Activated T-helper 1 cell treated with anti-CD3 and anti-CD28 coated beads, Interleukin-2, amount 50 U/mL, for 16 hours (primary cell): ENCODE measurements at places on chromosomes 1 and 21.

DNA sequence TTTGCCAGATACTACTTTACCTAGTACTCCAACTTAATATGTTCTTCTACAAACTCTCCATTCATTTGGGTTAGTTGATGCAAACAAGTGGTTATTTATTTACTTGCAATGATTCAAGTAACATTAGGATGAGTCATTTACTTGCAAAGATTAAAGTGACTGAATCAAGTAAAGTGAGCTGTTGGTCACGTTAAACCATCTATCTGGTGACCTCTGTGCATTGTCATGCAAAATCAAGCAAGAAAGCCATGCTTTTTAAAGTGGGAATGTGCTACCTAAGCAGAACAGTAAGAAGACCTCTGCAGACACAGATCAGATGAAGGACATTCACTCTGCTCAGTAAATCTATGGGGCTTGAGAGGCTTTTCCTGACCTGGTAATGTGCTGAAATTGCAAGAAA, 254.7 kb downstream of the LRRIQ3 start:
- no peak for DNase-seq

- DNase-seq = no peak
These were observed 62.8 kb downstream of the PIK3CD start for GRCh38 chr1:9714257-9714718.

- no peak for DNase-seq
These were observed 2.2 kb upstream of the BCL9 start for GRCh38 chr1:147539122-147539575.

DNA sequence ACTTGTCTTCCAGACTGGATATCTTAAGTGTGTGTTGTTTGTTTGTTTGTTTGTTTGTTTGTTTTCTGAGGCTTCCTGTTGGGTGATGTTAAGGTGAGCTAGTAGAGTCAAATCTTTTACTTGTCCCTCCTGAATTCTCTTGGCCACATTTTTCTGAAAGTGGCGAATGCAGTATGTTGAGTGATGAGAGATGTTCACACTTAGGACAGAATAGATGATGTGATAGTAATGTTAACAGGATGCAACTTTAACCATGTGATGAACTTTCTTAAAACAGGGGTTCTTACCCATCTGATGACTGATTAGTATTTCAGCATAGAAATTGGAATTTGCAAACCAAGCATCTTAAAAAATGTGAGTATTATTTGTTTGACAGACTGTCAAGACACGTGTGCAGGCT, 40.2 kb downstream of the LMO4 start:
- DNase-seq = no peak

GRCh38 chr1:68141071-68142021, 90.9 kb upstream of the DIRAS3 start:
- DNase-seq = no peak

DNA sequence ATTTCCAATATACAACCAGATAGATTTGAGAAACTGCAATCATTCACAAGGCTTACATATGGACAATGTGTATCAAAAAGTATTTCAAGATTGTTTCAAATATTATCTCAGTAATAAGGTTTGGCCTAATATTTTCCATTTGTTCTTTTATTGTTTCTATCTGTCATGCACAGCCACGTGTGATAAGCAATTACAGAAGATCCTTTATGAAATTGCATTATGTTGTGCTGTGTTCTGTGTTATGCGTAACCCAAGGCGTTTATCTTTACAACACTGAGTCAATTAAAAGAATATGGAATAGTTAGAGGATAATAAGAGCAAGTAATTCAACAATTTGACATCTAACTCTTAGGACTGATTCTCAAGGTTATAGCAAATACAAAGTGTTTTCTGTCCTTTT, 1009.3 kb upstream of the PRMT6 start:
- DNase-seq = no peak

DNA sequence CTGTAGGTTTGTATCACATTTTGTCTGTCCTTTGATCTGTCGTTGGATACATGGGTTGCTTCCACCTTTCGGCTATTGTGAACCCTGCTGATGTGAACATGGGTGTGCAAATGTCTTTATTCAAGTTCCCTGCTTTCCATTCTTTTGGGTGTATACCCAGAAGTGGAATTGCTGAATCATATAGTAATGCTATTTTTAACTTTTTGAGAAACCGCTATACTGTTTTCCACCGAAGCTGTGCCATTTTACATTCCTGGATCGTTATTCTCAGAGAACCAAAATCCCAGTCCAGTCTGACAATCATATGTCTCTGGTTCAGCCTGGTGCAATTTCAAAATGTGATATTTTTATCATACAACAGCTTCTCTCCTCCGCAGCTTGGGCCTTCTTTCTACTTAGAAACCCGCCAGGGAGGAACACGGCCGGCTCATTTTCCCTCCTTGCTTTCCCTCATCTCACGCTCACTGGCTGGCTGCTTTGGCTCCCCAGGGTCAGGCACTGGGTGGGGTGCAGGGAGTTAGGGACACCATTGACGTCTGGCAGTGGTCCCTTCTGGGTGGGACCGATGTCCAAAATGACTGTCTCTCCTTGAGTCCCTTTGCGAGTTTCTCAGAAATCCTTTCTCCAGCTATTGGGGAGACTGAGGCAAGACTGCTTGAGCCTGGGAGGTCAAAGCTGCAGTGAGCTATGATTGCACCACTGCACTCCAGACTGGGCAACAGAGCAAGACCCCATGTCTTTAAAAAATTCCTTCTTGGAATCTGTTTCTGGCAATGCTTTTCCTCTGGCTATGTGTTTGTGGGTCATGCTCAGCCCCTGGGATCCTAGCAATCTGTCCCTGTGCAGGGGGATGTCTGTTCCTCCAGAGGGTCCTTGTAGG, 73.5 kb upstream of the AKT3 start:
- no peak for DNase-seq

GRCh38 chr1:77218477-77219165, 609 bp downstream of the PIGK start:
- DNase-seq = no peak

DNA sequence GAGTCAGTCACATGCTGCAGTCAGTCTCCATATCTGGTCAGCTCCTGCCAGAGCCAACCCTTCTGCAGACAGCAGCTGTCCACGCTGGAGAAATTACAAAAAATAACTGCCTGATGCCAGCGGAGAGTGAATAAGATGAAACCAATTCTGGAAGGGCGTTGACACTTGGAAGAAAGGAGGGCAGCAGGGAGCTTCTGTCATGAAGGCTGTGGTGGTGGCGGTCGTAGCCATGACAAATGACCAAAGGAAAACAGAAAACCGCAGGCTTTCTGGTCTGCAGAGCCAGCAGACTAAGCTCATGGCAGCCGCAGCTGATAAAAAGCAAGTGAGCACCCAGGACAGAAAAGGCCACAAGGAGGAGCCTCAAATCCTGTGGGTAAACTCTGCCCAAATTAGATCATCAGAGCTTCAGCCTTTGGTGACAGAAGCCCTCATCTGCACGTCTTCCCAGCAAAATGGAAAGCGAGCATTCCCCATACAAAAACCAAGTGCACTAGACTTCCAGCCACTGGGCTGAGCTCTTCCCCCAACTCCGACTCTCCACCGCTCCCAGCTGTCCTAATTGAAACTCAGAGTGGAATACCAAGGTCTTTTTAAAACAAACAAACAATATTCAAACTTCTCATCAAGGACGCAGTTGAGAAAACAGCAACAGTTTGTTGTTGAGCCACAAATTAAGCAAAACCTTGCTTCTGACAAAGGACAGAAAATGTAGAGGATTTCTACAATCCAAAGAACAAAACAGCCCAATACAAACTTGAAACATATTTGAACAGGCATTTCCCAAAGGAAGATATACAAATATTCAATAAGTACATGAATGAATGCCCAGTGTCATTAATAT, 28.7 kb downstream of the RSPH1 start:
- no peak for DNase-seq

DNA sequence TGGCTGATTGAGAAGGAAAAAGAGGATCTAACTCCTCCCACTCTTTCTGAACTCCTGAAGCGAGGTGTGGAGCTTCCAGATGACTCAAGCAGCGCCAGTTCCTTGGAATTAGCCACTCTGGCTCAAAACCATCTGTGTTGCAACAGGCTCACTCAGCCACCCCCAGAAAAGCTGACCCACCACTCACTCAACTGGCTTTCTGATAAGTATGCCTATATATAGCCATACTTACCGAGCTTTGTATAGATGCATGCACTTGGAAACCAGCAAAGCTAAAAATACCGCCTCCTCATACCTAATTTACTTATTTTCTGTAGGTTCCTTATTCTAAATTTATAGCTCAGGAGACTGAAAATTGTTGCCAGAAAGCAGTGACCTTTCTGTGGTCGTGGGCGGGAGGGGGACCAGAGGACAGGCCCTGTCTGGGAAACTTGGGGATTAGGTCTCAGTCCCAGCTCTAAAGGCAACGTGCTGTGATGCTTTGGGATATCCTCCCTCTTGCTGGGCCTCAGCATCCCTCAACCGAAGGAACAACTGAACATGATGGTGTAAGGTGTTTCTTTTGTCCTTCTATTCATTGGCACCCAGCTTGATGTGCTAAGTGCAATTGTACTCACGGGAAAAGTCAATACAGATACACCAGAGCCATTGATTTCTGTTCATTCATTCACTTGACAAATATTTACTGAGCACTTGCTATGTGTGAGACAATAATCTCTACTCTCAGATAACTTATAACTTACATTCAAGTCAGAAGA, 65.7 kb downstream of the NENF start:
- DNase-seq = no peak

GRCh38 chr1:182444497-182444896, 5.4 kb upstream of the RGSL1 start:
- no peak for DNase-seq

- no peak for DNase-seq
These were observed 21.4 kb upstream of the CLCA1 start for GRCh38 chr1:86447198-86447790.

DNA sequence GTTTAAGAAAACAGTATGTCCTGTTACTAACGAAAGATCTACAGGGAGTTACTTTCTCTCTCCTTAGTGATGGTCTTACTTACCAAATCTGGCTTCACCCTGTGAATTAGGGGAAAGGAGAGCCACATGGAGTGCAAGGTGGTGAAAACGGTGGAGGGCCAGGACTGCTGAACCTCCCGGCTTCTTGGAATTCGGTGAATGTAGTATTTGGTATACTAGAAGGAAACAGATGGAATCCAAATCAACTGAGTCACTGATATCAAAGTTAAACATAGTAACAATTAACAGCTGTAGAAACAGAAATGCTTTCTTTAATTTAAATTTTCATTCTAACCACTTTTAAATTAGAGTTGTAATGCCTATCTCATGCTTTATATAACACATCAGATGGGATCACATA, 45.7 kb downstream of the ALG14 start:
- DNase-seq = no peak

DNA sequence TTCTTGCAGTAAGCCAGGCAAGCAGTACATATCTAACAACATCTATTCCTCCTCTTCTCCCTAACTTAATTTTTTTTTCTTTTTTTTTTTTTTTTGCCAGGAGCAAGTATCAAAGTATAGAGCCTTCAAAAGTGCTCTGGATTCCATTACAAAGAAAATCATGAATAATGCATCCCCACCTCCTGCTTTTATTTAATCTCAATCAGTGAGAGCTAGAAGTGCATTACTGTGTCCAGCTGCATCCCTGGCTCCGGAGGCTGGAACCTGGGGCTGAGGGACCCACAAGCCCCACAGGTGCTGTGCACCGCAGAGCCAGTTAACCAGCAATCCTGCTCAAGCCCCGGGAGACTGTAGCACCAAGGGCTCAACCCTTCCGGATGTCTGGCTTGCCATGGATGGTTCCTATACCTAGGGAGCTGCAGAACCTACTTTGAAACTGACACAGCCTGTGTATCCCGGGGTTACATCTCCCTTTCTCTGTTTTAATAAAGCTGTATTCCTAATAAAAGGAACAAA, 455.9 kb upstream of the RUNX1 start:
- DNase-seq = no peak

DNA sequence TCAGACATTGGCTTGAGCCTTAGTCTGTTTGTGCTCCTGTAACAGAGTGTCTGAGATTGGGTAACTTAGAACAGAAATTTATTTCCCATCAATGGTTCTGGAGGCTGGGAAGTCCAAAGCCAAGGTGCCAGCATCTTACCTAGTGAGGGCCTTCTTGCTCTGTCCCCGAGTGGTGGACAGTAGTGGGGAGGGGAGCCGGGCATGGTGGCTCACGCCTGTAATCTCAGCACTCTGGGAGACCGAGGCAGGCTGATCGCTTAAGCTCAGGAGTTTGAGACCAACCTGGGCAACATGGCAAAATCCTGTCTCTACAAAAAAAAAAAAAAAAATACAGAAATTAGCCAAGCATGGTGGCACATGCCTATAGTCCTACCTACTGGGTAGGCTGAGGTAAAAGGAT, 336.5 kb upstream of the VAMP3 start:
- no peak for DNase-seq

GRCh38 chr21:45969921-45970673, 11.5 kb upstream of the COL6A1 start:
- DNase-seq = no peak

- no peak for DNase-seq
These were observed 177.8 kb downstream of the SIPA1L2 start for GRCh38 chr1:232452117-232452516.

- no peak for DNase-seq
These were observed 95.5 kb downstream of the ZFYVE9 start for GRCh38 chr1:52237430-52237829.

DNA sequence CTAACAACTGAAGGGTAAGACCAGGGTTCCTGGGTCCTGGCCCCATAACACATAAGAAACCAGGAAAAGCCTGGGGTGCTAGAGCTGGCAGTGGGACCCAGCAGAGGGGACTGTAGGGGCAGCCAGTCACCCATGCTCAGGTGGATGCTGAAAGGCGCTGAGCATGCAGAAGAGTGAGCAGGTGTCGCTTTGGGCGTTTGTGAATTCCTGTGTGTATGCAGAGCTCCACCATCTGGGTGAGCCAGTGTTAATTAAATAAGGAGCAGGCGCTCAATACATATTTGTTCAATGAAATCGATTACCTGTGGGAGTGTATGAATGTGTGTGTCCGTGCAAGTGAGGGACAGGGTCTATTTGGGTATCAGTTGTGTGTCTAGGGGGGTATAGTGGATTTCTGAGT, 499 bp downstream of the C1QA start:
- DNase-seq = no peak

DNA sequence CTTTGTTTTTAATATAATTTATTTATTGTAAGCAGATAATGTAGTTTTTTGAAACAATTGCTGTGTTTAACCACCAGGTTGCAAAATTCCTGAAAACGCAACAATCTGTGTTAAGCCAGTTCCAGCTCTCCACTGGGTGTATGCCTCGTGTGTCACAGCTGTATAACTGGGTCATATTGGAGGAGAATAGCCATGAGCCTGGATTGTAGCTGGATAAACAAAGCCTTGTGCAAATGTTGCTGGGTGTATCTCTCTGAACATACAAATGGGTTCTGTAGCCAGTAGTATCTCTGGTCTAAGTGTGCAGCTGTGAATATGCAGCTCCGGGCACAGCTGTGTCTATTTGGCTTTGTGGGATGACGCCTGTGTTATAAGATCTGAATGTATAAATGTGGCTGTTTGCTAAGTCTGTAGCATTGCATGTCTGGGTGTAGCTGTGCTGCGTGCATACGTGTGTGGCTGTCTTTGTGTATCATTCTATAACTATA, 2.8 kb downstream of the TCEA3 start:
- DNase-seq = no peak

DNA sequence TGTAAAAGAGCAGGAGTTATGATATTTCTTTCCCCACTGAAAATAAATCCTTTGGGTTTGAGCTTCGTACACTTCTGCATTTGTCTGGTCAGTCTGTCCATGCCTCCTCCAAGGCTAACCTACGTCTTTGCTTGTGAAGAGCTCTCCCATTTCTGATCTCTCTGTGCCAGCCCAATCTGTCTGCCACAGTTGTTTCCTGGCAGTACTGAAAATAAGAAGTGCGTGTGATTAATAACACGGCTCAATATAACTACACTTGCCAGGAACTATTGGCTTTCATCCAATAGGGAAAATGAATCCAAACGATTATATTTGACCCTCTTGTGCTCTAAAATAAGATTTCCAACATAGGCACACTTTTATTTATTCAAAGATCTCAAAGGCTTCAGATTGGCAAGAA, 19.2 kb upstream of the COL24A1 start:
- no peak for DNase-seq
